Upper lobe of right lung (tissue), 1 donor: ENCODE measurements at places on chromosomes 7 and 10. TPM values are rescaled to one million over a fixed set of nuclear protein-coding genes. Genes with fewer than 3 reads are reported as not detected.

DNA sequence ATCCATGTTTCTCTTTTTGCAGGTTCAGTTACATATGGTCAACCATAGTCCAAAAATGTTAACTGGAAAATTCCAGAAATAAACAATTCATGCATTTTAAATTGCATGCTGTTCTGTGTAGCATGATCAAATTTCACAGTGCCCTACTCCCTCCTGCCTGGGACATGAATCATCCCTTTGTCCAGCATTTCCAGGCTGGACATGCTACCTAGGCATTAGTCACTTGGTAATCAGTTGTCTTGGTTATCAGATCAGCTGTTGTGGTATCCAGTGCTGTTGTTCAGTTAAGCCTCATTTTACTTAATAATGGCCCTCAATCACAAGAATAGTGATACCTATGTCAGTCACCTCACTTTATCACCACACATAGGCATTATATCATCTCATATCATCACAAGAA lies 7.3 kb upstream of the PNLIP start:
- H3K4me3 ChIP-seq, result no peak overlapping the region
- no peaks in the 10 kb centered on the region for H3K27me3 ChIP-seq
- no peak for DNase-seq
- H3K4me1 ChIP-seq, result no peaks in the 10 kb centered on the region
- no peak overlapping the region for H3K27ac ChIP-seq

- no peak for DNase-seq
- H3K27ac ChIP-seq, result no peak overlapping the region
- H3K4me1 ChIP-seq, result peaks cover 5% of the 10 kb centered on the region
- no peak overlapping the region for H3K4me3 ChIP-seq
Observed at GRCh38 chr10:77037735-77038403, 599.7 kb downstream of the KCNMA1 start.

- H3K27ac ChIP-seq, result no peak overlapping the region
- DNase-seq, result no peak
- H3K36me3 ChIP-seq, result no peaks in the 10 kb centered on the region
- no peak overlapping the region for H3K4me3 ChIP-seq
Observed at GRCh38 chr7:144388950-144389349, 14.5 kb downstream of the NOBOX start.

GRCh38 chr10:124739119-124739921 lies 4.9 kb downstream of the FAM53B start:
- H3K36me3 ChIP-seq, result no peaks in the 10 kb centered on the region
- peak overlapping the region; percentile 20 for H3K27ac ChIP-seq
- H3K4me3 ChIP-seq, result no peak overlapping the region
- DNase-seq, result no peak
- no peaks in the 10 kb centered on the region for H3K27me3 ChIP-seq

GRCh38 chr7:123367484-123368122 lies 166.8 kb downstream of the IQUB start:
- no peaks in the 10 kb centered on the region for H3K36me3 ChIP-seq
- no peaks in the 10 kb centered on the region for H3K4me1 ChIP-seq
- DNase-seq, result no peak
- H3K27ac ChIP-seq, result no peak overlapping the region

DNA sequence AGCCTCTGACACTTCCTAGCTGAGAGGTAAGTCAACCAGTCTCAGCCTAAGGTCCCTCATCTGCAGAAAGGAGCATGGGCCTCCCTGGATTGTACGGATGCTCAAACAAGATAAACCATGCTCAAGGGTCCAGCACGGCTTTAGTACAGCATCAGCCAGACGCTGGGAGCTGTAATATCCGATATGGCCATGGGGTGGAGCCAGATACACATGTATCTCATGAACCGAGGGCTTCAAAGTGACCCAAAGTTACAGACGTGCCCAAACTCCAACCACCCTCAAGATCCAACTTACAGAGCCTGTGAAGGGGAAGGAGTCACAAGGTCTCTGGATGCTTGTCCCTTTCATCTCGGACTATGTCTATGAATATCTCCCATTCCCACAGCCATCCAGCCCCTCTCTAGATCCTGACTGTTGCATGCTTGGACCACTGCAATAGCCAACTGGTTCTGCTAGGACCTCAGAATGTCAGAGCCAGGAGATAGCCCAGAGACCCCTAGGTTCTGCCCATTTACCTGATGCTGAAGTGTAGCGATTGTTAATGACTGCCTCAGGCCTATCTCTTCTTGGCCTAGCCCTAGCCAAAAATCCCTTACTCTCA lies 142.4 kb downstream of the SH3PXD2A start:
- no peaks in the 10 kb centered on the region for H3K4me1 ChIP-seq
- no peaks in the 10 kb centered on the region for H3K27me3 ChIP-seq
- no peak for DNase-seq
- no peaks in the 10 kb centered on the region for H3K36me3 ChIP-seq

DNA sequence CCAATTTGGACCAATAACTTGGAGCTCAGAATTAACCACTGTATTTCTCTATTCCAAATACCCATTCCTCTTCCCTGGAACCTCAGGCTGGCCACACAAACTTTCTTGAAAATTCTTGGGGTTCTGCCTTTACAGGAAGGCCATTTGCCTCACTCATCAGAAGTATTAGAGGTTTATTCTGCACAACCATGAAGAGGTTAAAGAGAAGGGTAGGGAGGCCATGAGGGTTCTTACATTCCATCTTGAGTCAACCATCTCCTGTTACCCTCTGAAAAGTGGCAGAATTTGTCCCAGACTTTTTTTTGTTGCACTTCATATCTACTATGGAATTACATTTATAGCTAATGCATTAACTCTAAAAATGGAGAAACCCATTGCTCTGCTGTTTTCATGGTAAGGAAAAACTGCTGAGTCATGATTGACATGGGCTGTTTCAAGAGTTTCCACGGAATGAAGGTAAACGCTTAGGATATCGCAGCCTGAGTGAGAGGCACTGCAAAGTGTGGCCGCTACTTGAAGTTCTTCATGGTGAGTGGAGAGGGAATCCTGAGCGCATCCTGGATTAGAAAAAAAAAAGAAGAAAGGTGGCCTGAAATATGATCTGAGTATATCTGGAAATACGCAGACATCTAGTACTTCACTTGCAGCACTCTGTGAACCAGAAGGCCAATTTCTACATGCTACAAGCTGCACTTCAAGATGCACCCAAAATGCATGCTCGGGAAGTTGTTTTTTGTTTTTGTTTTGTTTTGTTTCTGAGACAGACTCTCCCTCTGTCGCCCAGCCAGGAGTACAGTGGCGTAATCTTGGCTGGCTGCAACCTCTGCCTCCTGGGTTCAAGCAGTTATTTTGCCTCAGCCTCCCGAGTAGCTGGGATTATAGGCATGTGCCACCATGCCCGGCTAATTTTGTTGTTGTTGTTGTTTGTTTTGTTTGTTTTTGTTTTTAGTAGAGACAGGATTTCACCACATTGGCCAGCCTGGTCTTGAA lies 83.7 kb downstream of the KIAA1217 start:
- H3K27ac ChIP-seq, result no peak overlapping the region
- no peaks in the 10 kb centered on the region for H3K36me3 ChIP-seq
- H3K27me3 ChIP-seq, result no peaks in the 10 kb centered on the region
- DNase-seq, result no peak

GSTO2 gene
- 9.1 TPM for total RNA-seq

DNAJC12 gene
- 1.6 TPM for total RNA-seq
